CD8-positive, alpha-beta memory T cell (primary cell): ENCODE measurements at places on chromosomes 5 and 9.

DNA sequence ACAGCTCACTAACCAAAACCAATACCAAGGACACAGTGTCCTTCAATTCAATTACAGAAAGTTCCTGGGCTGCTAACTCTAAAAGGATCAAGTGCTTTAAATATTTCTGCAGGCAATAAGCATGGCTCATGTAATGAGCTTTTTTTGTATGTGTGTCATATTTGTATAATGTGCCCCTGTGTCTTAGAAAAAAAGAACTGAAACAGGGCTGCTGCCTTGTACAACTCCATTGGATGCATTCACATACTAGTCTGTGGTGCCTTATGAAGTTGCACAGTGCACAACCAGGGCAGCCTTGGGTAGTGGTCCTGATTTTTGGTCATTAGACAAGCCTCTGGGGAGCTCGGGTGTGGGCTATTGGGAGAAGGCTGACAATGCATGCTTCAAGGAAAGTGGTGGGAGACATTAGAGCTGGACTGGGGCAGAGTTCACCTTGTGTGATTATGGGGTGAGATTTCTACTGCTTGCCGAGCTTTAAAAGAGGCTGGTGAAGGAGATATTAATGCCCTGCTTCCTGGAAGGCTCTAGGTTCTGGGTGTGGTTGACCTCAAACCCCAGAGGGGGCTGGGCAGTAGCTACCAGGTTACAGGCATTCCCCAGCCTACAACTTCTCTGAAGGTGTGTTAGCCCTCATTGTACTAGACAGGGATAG is 3.6 kb upstream of the CPEB4 start:
- DNase-seq, result peak; percentile 49
- peaks cover 41% of the 10 kb centered on the region for H3K4me1 ChIP-seq
- no peaks in the 10 kb centered on the region for H3K36me3 ChIP-seq
- no peaks in the 10 kb centered on the region for H3K27me3 ChIP-seq

- peaks cover 15% of the 10 kb centered on the region for H3K4me1 ChIP-seq
- H3K27me3 ChIP-seq, result no peaks in the 10 kb centered on the region
- H3K4me3 ChIP-seq, result no peak overlapping the region
- H3K36me3 ChIP-seq, result no peaks in the 10 kb centered on the region
Observed at GRCh38 chr5:68405784-68406743, 190.5 kb downstream of the PIK3R1 start.

DNA sequence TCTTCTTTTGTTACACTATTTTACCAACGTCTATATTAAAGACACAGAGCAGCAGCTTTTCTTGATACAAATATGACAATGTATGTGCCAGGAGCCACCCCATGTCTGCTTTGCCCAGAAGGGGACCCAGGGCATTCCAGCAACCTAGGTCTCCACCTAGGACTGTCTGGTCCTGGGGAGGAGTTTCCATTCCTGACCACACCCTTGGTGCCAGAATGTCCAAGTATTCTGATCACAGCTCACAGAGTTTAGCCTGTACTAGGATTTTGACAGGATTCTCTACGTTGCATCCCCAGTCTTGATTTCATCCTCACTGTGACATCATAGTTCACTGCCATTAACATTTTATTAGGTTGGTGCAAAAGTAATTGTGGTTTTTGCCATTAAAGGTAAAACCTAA is 224.7 kb downstream of the SREK1 start:
- no peak overlapping the region for H3K27ac ChIP-seq
- H3K4me1 ChIP-seq, result no peaks in the 10 kb centered on the region
- no peak for DNase-seq
- no peaks in the 10 kb centered on the region for H3K27me3 ChIP-seq
- no peak overlapping the region for H3K4me3 ChIP-seq
- no peaks in the 10 kb centered on the region for H3K36me3 ChIP-seq

DNA sequence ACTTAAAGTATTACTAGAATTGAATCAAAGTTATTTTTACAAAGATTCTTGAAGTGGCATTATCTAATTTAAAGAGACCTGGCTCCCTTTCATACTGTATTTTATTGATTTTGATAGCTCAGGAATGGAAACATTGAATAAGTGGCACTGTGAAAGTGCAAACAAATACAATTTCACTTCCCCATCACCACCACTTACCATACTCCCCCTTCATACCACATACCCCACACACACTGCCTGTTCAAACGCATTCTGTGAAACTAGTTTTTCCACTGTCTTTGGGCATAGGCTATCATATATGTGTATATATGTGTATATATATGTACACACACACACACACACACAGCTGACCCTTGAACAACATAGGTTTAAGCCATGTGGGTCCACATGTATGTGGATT is 62.1 kb upstream of the ATG10 start:
- H3K36me3 ChIP-seq, result no peaks in the 10 kb centered on the region
- no peaks in the 10 kb centered on the region for H3K4me1 ChIP-seq
- DNase-seq, result no peak
- no peaks in the 10 kb centered on the region for H3K27me3 ChIP-seq
- no peak overlapping the region for H3K4me3 ChIP-seq

DNA sequence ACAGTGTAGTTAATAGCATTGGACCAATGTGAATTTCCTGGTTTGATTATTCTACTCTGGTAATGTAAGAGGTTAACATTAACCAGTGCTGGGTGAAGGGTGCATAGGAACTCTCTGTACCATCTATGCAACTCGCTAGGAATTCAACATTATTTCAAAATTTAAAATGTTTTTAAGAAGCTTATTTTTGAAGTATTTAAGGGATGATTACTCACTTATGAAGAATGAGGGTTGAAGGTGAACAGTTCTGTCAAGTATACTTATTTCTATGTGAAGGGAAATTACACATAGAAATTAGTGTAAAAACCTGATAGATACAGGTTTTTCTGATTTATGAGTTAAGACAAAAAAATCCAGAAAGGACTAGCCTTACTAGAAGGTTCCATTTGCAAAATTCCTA is 165.8 kb downstream of the INSYN2B start:
- no peak overlapping the region for H3K4me3 ChIP-seq
- H3K27me3 ChIP-seq, result no peaks in the 10 kb centered on the region
- H3K4me1 ChIP-seq, result no peaks in the 10 kb centered on the region
- H3K27ac ChIP-seq, result no peak overlapping the region

GRCh38 chr9:104896131-104896530 is 31.8 kb downstream of the ABCA1 start:
- H3K36me3 ChIP-seq, result no peaks in the 10 kb centered on the region
- no peak overlapping the region for H3K4me3 ChIP-seq
- no peak overlapping the region for H3K27ac ChIP-seq
- DNase-seq, result no peak

GRCh38 chr5:81896764-81897163 is 75.1 kb upstream of the ATG10 start:
- no peak for DNase-seq
- H3K27me3 ChIP-seq, result no peaks in the 10 kb centered on the region
- H3K4me3 ChIP-seq, result no peak overlapping the region
- no peaks in the 10 kb centered on the region for H3K36me3 ChIP-seq
- H3K4me1 ChIP-seq, result no peaks in the 10 kb centered on the region

DNA sequence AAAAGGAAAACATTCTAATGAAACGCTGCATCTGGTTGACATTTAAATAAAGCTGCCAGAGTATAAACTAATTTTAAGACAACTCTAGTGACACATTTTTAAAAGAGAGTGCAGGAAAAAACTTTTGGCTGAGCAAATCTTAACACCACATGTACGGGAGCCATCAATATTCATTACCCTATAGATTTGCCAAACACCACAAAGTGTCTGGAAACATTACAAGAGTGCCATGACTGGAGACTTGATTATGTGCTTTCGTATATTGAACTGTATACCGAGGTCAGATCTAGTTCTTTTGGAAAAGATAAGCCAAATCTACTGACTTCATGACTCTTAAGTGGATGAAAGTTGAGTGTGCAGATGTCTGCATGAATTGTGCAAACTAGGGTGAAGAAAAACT is 10.6 kb upstream of the DMRT2 start:
- no peaks in the 10 kb centered on the region for H3K4me1 ChIP-seq
- H3K27me3 ChIP-seq, result peaks cover 24% of the 10 kb centered on the region

DNA sequence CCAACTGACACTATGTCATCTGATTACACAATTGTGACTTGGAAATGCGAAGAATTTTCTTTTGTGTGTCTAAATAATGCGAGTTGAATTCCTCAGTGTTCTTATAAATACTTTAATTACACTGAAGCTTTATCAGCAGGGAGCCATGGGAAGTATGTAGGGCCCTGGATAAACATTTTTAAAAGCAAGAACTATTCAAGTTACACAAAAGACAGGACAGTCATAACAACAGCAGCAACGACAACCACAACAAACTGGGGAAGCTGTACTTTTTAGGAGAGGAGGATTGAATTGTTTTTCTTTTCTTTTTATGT is 250.3 kb upstream of the ZNF608 start:
- H3K4me1 ChIP-seq, result no peaks in the 10 kb centered on the region
- H3K27me3 ChIP-seq, result no peaks in the 10 kb centered on the region
- no peak for DNase-seq

DNA sequence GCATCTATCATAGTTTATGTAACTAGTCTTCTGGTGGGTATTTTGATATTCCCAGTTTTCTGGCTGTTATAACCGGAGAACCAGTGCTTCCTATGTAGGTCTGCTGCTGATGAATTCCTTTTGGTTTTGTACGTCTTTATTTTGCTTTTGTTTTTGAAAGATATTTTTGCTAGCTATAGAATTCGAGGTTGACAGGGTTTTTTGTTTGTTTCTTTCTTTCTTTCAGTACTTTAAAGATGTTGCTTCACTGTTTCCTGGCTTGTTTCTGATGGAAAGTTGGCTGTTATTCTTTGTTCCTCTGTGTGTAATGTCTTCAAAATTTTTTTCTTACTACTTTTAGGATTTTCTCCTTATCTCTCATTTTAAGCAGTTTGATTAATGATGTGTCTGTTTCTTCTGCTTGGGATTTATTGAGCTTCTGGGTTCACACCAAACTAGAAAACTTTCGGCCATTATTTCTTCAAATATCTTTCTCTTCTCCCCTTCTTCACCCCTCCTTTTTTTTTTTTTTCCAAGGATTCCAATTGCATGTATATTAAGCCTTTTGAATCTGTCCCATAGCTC is 27.5 kb downstream of the ZNF618 start:
- no peak overlapping the region for H3K4me3 ChIP-seq
- no peaks in the 10 kb centered on the region for H3K36me3 ChIP-seq
- H3K27me3 ChIP-seq, result no peaks in the 10 kb centered on the region
- no peak for DNase-seq
- no peaks in the 10 kb centered on the region for H3K4me1 ChIP-seq

GRCh38 chr5:61290791-61291210 is 41.3 kb upstream of the ZSWIM6 start:
- H3K36me3 ChIP-seq, result no peaks in the 10 kb centered on the region
- H3K4me1 ChIP-seq, result no peaks in the 10 kb centered on the region
- no peaks in the 10 kb centered on the region for H3K27me3 ChIP-seq
- DNase-seq, result no peak
- no peak overlapping the region for H3K27ac ChIP-seq
- H3K4me3 ChIP-seq, result no peak overlapping the region

- H3K36me3 ChIP-seq, result no peaks in the 10 kb centered on the region
- no peak for DNase-seq
- H3K4me3 ChIP-seq, result no peak overlapping the region
- no peaks in the 10 kb centered on the region for H3K4me1 ChIP-seq
- H3K27me3 ChIP-seq, result no peaks in the 10 kb centered on the region
Observed at GRCh38 chr9:69391946-69392345, 66.9 kb downstream of the ENTREP1 start.

GRCh38 chr9:130368631-130369103 is 76.1 kb upstream of the ASS1 start:
- DNase-seq, result no peak
- H3K4me1 ChIP-seq, result no peaks in the 10 kb centered on the region
- no peak overlapping the region for H3K4me3 ChIP-seq
- H3K36me3 ChIP-seq, result no peaks in the 10 kb centered on the region
- no peak overlapping the region for H3K27ac ChIP-seq
- H3K27me3 ChIP-seq, result no peaks in the 10 kb centered on the region

DNA sequence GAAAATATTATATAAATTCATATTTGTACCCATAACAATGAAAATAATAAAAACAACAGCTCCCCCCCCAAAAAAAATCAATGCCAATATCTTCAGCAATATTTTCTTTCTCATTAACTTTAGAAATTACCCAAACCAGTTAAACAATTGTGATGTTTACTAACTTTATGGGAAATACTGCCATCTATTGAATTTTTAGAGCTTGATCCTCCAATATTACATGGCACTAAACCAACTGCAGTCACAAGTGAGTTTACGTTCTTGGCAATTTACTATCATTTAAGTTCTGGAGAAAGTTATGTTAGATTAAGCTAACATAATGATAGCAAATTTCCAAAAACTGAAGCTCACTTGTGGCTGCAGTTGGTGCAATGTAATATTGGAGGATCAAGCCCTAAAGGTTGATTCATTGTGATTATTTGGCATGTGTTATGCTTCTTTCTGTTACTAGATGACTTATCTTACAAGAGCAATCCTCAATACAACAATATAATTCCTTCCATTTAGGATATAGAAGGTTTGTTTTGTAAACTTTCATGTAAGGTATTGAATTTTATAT is 379.5 kb downstream of the CDH18 start:
- H3K4me1 ChIP-seq, result no peaks in the 10 kb centered on the region
- no peaks in the 10 kb centered on the region for H3K36me3 ChIP-seq
- no peak overlapping the region for H3K27ac ChIP-seq
- H3K27me3 ChIP-seq, result no peaks in the 10 kb centered on the region
- DNase-seq, result no peak

GRCh38 chr9:137114613-137115393 is at the start of gene DPP7:
Gene DPP7, minus strand, starts transcription at chr9:137114733. Its CDS starts 20 bp downstream, at chr9:137114713.
- DNase-seq, result peak; percentile 79
- no peaks in the 10 kb centered on the region for H3K27me3 ChIP-seq
- H3K36me3 ChIP-seq, result no peaks in the 10 kb centered on the region
- H3K4me1 ChIP-seq, result peaks cover 10% of the 10 kb centered on the region
- H3K4me3 ChIP-seq, result peak within 1 kb of the TSS; percentile 50
- peak within 1 kb of the TSS; percentile 38 for H3K27ac ChIP-seq

DNA sequence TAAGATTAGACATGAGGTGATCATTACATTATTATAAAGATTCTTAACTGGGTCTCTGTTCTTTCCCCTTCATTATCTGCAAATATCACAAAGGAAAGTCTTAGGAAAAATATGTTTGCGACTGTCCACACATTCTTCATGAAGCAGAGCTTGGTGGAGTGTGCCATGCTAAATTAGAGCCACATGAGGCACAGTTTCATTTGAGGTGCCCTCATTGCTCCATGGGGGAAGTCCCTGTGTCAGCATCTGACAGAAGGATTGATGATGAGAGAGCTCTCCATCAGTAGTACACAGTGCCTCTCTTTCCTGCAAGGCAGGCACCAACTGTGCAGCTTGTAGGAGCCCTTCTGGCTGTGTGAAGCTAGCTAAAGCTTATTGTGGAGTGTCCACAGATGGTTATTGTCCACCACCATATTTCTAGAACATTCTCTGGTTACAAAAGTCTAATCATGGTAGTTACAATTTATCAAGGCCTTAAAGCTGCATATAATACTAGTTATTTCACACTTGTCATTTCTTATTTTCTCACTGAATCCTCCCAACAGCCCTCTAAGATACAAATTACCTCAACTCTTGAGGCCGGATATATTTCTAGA is 63.9 kb downstream of the C9orf152 start:
- no peaks in the 10 kb centered on the region for H3K36me3 ChIP-seq
- H3K27me3 ChIP-seq, result no peaks in the 10 kb centered on the region
- H3K27ac ChIP-seq, result no peak overlapping the region
- no peak overlapping the region for H3K4me3 ChIP-seq
- H3K4me1 ChIP-seq, result peaks cover 15% of the 10 kb centered on the region
